ENCODE measurements at places on chromosomes 4 and X.

- no peak for DNase-seq
Measured at GRCh38 chrX:64093761-64094160, 111.7 kb downstream of the AMER1 start.

DNA sequence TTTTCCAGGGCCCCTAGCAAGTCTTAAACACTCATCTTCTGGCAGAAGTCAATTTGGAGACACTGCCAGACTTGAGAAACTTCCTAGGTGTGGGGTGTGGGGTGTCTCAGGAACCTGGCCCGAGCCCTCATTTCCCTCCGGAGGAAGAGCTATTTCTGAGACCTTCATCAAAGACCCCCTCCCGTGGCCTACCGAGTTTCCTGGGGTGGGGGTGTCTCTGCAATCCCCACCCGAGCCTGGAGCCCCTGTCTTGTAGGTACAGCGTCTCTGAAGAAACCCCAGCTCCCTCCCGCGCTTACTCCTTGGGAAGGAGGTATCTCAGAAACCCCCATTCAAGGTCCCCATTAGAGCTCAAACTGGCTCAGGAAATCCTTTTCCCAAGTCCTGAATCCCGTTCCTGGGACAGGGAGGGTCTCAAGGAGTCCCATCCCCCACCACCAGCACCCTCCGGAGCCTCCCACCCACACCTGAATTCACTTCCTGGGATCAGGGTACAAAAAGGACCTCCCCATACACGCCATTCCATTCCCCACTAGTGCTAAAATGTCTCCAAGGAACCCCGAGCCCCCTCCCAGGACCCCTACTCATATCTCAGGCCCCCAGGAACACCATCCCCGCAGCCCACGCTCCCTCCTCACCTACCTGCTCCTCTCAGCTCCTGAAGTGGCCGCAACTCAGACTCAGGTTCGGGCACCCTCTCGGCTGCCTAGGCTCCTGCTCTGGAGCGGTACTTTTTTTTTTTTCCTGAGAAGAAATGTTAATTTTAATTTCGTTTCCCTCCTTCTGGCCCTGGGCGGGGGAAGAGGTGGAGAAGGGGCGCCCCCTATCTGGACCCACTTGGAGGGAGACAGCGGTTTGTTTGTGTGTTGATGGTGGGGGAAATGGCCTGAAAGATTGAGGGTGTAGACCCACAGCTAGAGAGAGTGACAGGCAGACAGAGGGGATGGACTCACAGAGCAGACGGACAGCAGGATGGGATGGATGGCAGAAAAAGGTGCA is 1.1 kb downstream of the SLC38A5 start:
- DNase-seq: no peak

DNA sequence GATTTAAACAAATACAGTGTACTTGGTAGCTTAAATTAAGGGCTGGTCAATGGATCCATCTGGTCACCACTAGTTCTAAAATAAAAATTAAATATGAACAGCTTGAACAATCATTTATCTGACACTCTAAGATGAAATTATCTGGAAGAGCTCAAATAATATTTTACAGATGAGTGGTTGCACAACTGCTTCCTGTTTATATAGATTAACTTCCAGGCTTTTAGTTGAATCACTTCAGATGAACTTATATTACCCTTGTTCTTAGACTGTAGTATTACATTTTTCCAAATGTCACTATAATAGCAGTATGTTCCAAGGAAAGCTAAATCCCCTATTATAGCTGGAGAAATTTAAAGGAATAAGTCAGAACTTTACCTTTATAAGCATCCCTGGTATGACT is 92.4 kb upstream of the SMIM10 start:
- DNase-seq: no peak

GRCh38 chr4:78242071-78242470 is 184.9 kb downstream of the FRAS1 start:
- DNase-seq: no peak

DNA sequence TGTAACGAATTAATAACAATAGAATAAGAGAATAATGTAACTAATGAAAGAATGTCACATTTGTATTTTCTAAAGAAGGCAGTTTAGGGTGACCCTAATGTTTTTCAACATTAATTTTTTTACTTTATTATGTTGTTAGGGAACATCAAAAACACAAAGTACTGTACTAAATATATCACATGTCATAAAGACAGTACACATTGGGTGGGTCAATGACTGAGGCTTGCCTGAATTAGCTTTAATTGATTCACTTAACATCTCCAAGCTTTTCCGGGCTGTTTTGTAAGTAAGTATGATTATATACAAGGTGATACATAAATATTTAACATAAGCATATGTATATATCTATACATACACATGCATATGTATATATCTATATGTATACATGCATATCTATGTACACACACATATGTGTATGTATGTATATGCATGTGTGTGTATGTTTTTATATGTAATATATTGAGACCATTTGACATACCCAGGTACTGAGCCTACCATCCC is 43.4 kb upstream of the KLF3 start:
- no peak for DNase-seq

GRCh38 chrX:7606039-7606652 is 236.8 kb upstream of the VCX start:
- DNase-seq: no peak

GRCh38 chr4:138446456-138446855 is 204.3 kb upstream of the SLC7A11 start:
- DNase-seq: no peak

GRCh38 chrX:148070504-148070877 is 89.4 kb downstream of the FMR1NB start:
- DNase-seq: no peak

- no peak for DNase-seq
Measured at GRCh38 chr4:159503236-159504008, 400.5 kb downstream of the RAPGEF2 start.

DNA sequence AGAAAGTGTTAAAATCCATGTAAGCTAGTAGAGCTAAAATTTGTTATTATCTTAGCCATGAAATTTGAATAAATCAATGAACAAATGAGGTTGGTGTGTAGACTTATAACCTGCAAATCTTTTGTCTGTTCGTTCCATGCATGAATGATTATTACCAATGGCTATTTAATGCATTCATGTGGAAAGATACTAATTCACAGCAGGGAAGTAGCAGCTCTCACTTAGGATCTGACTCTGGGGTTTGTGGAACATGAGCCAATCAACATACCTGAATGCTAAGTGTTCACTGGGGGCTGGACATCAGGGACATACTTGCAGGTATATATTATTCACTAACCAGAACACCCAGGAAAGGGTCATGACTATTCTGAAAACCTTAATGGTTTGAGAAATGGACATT is 444.1 kb downstream of the STIM2 start:
- DNase-seq: no peak

DNA sequence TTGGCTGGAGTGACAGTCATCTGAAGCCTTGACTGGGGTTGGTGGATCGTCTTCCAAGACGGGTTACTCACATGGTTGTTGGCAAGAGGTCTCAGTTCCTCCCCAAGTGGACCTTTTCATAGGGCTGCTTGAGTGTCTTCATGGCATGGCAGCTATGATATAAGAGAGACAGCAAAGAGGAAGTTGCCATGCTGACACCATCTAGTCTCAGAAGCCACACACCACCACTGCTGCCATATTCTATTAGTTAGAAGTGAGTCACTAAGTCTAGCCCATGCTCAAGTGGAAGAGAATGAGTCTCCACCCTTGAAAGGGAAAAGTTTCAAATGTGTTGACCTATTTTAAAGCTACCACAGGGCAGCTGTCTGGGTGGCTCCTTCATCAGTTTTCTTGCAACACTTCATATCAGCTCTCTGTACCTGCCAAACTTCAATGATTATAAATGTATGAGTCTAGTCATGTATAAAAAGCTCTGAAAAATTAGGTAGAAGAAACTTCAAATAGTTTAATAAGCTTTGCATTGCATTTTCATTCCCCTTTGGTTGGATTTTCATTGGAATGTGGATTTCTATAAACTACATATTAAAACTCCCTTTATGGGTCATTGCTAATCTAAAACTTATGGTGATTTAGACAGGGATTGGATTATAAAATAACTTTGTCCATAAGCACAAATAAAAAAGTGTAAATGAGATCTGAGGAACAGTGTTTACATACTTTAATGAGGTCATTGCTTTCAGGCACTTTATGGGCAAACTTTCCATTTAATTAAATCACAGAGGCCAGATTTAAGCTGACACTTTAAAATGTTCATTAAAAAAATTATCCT is 68.0 kb upstream of the ATXN3L start:
- no peak for DNase-seq

- no peak for DNase-seq
Measured at GRCh38 chrX:39577206-39577984, 520.4 kb downstream of the BCOR start.

All from H54 (cell line).